ENCODE measurements at places on chromosomes 7 and 10.

DNA sequence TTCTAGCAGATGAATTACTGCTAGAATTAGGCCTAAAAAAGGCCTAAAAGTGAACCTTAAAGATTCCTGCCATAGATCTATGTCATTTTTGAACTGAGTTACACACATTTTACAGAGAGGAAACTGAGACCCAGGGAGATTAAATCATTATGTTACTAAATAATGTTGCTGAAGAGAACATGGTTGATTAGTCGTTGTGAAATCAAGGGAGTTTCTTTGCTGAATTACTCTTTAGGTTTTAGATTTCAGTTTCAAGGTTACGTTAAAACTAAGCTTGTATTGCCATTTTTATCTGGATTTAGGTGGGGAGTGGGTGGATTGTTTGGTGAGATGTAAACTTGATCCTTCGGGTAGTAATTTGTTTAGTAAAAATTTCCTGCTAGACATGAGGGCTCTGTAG is 21.3 kb downstream of the CDK14 start:
- DNase-seq: no peak

- DNase-seq: no peak
Observed at GRCh38 chr10:58667658-58668310, 155.1 kb downstream of the BICC1 start.

- DNase-seq: no peak
Observed at GRCh38 chr7:78280276-78280675, 481.7 kb downstream of the PHTF2 start.

DNA sequence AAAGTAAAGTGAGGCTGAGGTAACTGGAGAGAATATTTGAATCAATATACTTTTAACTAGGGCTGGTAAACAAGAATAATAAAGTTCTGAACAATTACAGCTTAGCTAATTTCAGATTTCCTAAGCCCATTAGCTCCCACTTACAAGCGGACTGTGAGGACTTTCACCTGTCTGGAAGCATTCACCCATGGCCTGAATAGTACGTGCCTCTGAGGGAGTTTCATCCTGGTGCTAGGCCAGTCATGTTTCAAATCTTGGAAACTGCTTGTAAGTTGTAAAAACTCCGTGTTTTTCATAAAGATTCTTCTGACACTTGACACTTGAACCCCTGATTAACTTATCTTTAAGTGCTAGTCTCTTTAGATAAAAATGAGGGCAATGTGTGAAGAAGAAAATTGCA is 975.2 kb upstream of the GHITM start:
- no peak for DNase-seq

GRCh38 chr7:155893664-155894063 is 81.4 kb upstream of the SHH start:
- no peak for DNase-seq

- no peak for DNase-seq
Observed at GRCh38 chr7:44974549-44974948, 4.3 kb downstream of the MYO1G start.

DNA sequence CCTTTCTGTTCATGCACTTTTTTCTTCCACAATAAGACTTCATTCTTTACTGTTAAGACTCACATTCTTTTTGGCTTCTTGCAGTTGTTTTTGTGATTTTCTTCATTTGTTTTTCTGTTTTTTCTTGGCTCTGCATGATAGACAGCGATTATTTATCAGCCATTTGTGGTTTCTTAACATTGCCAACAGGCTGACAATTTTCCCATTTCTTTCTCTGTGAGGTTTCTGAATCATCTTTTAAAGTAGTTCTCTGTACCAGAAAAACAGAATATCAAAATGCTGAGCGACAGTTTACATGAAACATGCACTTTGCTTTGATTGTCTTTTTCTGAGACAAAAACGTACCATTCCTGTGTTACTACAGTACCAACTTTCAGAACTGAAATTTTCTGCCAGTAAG is 334.2 kb upstream of the MAGI2 start:
- DNase-seq: no peak

GRCh38 chr10:116112232-116113231 is 160.5 kb downstream of the GFRA1 start:
- no peak for DNase-seq

- no peak for DNase-seq
Observed at GRCh38 chr7:42100156-42100508, 136.9 kb downstream of the GLI3 start.

- DNase-seq: no peak
Observed at GRCh38 chr10:24292304-24293293, 83.7 kb downstream of the KIAA1217 start.

GRCh38 chr10:70930263-70931000 is 42.1 kb upstream of the PCBD1 start:
- DNase-seq: no peak

DNA sequence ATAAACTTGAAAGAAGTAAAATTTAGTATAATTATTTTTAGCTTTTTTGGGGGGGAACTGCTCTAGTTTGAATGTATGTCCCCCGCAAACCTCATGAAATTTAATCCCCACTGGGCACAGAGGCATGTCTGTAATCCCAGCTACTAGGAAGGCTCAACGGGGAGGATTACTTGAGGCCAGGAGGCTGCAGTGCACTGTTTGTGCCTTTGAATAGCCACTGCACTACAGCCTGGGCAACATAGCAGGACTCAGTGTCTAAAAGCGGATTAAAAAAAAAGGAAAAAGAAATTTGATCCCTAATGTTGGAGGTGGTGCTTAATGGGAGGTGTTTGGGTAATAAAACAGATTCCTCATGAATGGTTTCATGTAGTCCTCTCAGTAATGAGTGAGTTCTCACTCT is 43.1 kb upstream of the PHF14 start:
- DNase-seq: no peak

GRCh38 chr7:111132833-111133232 is 41.9 kb downstream of the LRRN3 start:
- DNase-seq: no peak

- DNase-seq: no peak
Observed at GRCh38 chr10:74189999-74190421, 39.0 kb downstream of the ADK start.

DNA sequence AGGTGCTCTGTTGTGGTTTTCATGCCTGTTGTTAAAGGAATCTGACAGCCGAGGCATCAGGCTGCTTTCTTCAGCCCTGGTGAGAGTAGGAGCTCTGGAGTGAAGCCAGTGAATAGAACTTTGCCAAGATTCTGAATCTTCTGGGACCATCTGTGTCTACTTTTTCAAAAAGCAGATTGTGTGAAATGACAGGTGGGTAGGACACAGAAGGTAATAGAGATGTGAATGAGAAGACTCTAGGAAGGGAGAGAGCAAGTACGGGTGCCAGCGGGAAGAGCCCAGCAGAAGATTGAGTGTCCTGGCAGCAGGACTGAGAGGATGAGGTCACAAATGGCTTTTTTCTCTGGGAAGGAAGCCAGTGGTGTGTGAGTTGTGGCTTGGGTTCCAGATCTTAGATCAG is 429.2 kb downstream of the SDK1 start:
- DNase-seq: no peak

DNA sequence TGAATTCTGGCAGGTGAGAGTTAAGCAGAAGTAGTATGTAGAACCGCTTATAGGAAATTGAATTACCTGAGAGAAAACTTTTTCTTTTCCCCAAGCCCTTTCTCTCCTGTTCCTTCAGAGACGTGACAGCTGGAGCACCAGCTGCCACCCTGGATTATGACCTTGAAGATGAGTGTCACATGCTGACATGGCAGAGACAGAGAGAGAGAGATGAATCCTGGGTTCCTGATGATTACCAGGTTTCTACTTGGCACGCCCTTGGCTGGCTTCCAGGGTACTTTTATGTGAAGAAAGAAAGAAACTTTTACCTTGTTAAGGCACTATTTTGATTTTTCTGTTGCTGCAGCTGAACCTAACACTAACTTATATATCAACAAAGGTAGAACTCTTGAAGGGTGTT is 99.9 kb downstream of the GPR26 start:
- DNase-seq: no peak

GRCh38 chr10:51344371-51344770 is 270.1 kb downstream of the PRKG1 start:
- no peak for DNase-seq

DNA sequence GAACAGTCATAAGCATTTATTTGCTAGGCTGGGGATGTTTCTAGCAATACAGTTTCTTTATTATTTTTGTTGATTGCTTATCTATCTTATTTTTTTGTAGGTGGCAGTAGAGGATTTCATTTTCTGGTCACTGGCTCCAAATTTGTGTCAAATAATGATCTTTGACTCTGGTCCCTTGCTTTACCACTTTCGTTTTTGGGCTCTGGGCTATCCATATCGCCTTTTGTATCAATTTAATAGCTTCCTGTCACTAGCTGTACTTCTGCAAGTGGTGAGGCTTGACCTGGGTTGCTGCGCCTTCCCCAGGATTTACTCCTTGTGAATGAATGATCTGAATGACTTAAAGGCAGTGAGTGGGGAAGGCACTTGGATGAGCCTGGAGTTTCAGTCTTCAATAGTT is 48.4 kb downstream of the MDFIC start:
- no peak for DNase-seq

DNA sequence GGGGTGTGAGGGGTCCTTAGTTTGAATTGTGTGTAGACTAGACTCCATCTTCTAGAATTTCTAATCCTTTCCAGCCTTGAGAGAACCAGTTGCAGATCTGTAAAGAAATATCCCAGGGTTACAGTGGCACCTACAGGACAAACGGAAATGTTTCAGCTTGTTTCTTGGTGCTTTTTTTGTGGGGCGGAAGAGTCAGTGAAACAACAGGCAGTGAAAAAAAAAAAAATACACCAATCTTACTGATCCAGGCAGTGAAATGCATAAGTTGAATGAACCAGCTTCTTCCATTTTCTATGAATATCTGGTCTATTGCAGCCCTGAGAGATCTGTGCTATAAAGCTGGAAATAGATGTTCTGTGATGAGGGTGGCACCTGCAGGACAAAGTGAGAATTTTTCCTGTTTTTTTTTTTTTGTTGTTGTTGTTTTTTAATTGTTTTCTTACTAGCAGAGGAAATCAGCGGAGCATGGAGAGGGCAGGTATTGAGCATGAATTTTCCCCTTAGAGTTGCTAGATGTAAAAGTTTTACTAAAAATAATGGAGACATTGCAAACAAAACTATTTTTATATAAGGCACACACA is 81.9 kb upstream of the DYNC1I1 start:
- DNase-seq: no peak

- no peak for DNase-seq
Observed at GRCh38 chr10:5644930-5645329, 21.5 kb downstream of the ASB13 start.

- no peak for DNase-seq
Observed at GRCh38 chr7:45937301-45937700, 16.2 kb upstream of the IGFBP3 start.
